ENCODE measurements at places on chromosomes 7 and 10.

DNA sequence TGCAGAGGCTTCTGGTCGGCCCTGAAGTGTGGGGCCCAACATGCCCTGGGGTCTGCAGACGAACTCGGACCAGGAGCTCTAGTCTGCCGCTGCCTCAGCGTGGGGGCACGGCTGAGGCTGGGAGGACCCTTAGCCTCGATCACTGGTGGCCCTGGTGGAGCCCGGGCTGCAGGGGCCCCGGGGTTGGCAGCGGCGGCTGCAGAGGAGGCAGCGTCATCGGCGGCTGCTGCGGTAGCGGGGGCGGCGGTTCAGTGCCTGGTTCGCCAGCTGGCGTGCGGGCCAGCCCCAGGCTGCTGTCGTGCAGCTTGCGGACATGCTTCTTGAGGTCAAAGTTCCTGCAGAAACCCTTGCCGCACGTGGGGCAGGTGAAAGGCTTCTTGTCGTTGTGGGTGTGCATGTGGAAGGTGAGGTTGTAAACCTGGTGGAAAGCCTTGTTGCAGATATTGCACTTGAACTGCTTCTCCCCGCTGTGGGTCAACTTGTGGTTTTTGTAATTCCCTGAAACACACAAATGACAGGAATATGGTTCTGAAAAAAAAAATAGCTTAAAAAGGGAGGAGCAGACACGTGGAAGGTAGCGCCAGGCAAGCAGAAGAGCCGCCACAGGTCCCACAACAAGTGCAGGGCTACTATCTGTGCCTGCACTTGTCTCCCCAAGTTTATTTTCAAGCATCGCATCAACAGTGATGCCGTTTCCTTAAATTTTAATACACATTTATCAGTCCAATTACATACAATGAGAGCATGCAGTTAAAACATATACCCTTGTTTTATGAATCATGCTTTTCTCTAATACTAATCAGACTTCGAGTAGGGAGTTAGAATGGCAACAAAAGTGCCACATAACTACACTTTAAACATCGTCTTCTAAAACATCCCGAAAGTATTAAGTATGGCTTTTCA is 2.4 kb downstream of the FEZF1 start:
- peak; percentile 12 for DNase-seq

- DNase-seq = no peak
These were observed 1.9 kb downstream of the BRAF start for GRCh38 chr7:140922741-140923345.

- DNase-seq = peak; percentile 42
These were observed 398.8 kb upstream of the KLF6 start for GRCh38 chr10:4183761-4184261.

- DNase-seq = no peak
These were observed 62.7 kb downstream of the DNAJC12 start for GRCh38 chr10:67775279-67775678.

- no peak for DNase-seq
These were observed 402.0 kb upstream of the ZWINT start for GRCh38 chr10:56763090-56763489.

GRCh38 chr7:91127325-91127724 is 136.9 kb upstream of the FZD1 start:
- DNase-seq = no peak

DNA sequence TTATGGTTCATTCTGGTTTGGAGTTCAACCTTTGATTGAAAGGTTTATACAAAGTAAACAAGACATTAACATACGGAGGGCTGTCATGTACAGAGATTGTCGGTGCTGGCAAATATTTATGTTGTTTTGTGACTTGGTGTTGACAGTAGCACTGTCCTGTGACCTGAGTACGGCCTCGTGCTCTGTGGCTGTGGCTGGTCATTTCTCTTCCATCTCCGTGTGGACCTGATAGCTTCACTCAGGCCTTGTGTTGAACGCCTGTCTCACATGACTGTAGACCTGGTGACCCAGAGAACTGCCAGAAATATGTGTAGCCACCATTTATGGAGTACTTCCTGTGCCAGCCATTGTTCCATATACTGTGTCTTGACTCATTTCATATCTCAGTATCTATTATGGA is 311.6 kb downstream of the CCDC3 start:
- no peak for DNase-seq

DNA sequence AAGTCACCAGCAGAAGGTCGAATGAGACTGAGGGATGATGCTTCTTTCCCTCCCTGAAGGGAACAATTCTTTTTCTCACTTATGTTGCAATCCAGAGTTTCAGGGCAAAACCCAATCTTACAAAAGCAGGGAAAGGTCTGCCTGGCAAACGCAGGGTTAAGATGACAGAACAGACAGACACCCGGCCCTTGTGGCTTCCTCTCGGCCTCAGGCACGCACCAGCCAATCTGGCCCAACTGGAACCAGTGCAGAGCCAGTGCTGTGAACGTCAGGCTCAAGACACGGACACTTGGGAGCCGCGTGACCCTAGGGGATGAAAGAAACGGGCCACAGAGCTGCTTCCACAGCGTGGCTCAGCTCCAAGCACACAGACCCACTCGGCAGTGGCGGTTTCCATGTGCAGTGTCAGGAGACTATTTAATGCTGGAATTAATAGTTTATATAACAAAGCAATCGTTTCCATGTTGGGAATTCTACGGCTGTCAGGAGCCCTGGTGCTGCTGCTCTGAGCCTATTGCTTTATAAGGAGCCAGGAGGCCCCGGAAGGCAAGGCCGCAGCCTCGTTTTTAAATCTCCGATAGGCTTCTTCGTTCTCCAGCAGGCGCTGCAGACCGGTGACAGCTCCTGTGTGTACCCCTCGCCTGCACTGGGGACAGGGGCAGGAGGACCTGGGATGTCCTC is 198.4 kb downstream of the DIP2C start:
- peak; percentile 58 for DNase-seq

- peak; percentile 34 for DNase-seq
These were observed 293.4 kb upstream of the MKLN1 start for GRCh38 chr7:131034166-131034881.

- DNase-seq = no peak
These were observed 1.5 kb upstream of the CALHM3 start for GRCh38 chr10:103480521-103480920.

- no peak for DNase-seq
These were observed 135.8 kb upstream of the CXCL12 start for GRCh38 chr10:44520651-44521050.

DNA sequence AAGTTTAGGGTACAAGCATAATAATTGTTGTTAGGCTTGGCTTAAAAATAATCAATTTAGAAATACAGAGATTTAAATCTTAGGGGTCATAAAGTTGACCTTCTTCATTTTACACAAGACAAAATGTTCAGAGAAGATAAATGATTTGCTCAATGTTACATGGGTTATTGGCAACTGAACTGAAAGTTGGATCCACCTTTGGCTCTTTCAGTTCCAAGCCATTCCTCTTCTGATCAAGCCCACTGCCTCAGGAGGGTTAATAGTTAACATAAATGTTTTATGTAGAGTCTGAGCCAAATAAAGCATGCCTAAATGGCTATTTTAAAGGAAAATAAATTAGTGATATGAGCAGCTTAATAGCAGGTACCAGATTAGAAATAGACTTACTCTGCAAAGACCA is 79.1 kb upstream of the RHOBTB1 start:
- no peak for DNase-seq

DNA sequence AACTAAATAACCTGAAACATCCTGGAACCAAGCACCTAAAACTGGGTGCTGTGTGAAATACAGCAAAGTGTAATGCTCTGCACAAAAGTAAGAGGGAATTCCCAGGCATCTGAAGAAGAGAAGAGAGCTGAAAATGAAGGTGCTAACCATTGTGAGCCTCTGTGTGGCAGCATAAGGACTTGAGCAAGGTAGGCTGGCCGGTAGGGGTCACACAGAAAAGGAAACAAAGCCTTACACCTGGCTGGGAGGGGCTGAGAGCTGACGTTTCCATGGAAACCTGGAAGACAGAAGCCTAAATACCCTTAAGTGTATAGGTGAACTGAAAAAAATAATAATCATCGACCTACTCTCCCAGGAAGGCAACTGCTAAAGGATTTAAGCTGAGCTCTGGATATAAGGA is 48.6 kb downstream of the CUL1 start:
- no peak for DNase-seq

GRCh38 chr10:73838827-73839226 is 27.4 kb upstream of the NDST2 start:
- no peak for DNase-seq

DNA sequence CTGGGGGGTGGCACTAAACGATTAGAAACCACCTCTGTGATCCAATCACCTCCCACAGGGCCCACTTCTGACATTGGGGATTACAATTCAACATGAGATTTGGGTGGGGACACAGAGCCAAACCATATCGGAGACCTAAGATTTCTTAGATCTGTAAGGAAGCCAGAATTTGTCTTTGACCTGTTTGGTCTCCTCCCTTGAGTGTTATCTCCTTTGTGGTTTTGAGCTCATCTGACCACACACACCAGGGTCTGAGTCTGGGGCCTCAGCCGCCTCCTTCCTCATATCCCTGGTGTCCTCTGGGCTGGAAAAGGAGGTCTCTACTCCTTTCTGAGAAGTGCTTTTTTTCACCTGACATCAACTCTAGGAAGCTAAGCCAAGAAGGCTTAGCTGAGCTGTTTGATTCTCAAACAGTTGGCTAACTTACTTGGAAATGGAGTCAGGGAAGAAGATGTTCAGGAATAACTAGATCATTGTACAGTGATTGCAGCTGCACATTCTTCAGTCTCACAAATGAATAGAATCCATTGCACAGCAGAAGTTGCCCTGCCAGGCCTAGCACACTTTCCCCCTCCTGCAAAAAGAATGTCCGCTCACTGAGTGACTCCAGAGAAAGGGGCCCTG is 167.4 kb downstream of the ARHGAP21 start:
- no peak for DNase-seq

Data from astrocyte of the hippocampus (primary cell).